COLO829 (cell line): ENCODE measurements at places on chromosomes 2 and 18.

GRCh38 chr18:51211552-51211951 is 14.1 kb upstream of the MEX3C start:
- peak; percentile 92 for DNase-seq

DNA sequence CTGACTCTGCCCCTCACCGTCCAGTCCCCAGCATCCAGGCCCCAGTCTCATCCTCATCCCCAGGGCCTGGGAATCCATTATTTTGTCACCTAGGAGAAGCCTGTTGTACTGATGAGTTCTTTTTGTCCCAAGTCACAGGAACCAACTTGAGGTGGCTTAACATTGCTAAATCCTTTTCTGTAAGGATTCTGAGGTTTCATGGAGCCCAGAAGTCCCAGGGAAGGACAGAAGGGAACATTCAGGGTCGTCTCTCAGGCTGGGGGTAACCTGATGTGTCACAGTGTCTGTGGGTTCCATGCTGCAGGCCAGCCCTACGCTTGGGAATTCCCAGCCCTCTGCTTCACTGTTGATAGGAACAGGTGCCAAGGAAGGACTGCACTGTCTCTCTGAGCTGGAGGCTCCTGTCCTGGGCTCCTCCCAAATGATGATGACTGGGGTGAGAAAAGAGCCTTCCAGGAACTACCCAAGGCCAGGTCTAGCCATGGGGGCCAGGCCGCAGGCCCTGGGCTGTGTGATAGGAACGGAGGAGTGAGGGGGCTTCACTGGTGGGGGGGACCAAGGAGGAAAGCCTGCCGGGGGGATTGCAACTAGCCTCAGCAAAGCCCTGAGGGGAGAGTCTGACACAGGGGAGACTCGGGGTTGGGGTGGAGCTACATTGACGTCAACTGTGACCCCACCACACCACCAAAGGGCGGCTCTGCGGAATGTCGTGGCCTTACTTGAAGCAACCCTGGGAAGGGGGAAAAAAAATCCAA is 145.7 kb downstream of the SMAD7 start:
- no peak for DNase-seq

- no peak for DNase-seq
Observed at GRCh38 chr2:27843992-27844391, 46.2 kb downstream of the RBKS start.

- DNase-seq: no peak
Observed at GRCh38 chr2:109280804-109281203, 151.8 kb downstream of the SH3RF3 start.

GRCh38 chr2:230900336-230900995 is 24.6 kb downstream of the GPR55 start:
- no peak for DNase-seq

DNA sequence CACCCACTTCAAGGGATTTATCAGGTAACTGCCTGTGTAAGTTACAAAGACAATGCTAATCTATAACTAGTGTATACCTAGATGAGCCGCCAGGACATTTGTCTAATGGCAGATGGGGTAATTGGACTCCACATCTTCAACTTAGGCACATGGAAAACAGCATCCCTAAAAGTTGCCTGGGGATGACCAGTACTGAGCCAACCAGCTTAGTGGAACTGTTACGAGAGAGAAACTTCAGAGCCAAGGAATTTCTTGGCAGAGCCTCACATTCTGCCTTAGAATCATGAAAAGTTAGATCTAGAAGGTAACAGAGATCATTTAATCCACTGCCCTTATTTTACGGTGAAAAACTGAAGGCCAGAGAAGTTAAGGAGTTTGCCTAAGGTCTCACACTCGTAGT is 15.5 kb upstream of the CLASP1 start:
- no peak for DNase-seq

DNA sequence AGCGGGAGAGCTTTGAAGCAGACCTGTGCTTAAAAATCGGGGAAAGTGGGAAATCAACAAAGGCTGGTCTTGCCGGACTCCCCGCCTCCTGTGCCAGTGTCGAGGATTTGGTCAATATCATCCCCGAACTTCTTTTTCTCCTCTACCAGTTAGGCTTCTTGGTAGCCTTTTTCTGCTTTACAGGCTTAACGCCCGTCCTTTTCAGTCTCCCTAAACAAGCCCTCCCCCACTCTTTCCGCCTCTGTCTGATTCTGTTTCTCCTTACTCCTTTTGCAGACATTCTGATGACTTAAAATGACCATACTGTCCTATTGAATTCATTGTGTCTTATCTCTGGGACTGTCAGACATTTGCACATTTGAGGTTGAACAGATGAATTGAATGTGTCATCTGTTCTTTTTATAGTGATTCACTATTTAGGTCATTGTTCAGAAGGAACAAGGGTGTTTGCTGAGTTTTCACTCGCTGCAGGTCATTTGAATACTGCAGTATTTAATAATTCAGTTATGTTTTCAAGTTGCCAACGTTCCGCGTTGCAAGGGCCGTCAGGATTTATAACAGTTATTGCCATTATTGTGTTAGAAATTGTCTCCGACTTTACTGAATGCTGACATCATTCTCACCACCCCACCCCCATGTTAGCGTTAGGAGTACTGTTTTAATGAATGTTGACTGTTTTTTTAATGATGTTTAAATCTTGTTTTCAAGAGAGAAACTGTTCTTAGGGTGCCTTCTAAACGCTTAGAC is 1.1 kb downstream of the ITGAV start:
- peak; percentile 39 for DNase-seq

DNA sequence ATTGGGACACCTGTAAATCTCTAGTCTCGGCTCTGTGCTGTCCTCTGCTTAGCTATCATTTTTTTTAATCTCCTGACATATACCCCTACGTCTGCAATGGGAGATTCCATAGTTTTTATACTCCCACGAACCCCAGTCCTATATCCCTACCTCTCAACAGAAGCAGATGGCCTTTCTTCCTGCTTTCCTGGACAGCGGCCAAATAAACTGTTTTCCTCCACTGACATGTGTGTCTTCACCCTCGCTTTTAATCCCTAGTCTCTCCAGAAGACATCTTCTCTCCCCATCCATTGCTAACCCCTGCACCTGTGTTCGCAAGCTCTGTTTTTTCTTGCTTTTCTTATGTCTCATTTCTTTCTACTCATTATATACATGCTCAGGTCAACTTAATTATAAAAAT is 395.4 kb downstream of the EPHA4 start:
- no peak for DNase-seq

- no peak for DNase-seq
Observed at GRCh38 chr2:134253117-134253704, 661 bp upstream of the MGAT5 start.

GRCh38 chr2:61737841-61738240 is 116.0 kb downstream of the FAM161A start:
- no peak for DNase-seq

DNA sequence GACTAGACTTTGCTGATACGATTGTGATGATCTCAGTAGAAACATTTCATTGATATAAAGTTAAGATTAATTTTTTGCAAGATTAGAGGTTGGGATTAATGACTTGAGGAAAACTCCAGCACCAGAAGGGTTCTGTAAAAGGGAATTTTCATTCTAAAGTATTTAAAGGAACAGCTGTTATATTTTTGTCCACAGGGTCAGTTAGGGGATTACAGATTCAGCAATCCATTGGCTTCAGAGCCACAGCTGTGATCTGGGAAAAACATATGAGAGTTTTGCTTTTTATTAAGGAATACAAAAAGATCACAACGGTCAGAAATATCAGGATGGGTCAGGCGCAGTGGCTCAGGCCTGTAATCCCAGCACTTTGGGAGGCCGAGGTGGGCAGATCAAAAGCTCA is 19.6 kb upstream of the REV1 start:
- no peak for DNase-seq

DNA sequence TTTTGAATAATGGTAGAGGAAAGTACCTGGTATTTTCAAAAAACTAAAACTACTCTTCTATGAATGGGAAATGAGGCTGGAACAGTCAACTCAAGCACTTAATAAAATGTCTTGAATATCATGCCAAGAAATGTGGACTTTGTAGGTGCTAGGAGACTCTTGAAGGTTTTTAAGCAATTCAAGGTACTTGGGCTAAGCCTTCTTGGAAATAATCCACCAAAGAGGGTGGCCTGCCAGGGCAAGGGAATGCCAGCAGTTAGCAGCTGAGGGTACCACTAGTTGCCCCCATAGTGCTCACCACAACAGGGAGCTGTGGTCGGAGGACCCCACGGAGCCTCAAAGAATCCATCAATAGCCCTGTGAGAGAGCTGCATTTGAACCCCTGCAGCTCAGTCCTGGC is 14.6 kb upstream of the ACYP2 start:
- no peak for DNase-seq

- DNase-seq: no peak
Observed at GRCh38 chr2:31221544-31221943, 4.2 kb upstream of the CAPN14 start.

DNA sequence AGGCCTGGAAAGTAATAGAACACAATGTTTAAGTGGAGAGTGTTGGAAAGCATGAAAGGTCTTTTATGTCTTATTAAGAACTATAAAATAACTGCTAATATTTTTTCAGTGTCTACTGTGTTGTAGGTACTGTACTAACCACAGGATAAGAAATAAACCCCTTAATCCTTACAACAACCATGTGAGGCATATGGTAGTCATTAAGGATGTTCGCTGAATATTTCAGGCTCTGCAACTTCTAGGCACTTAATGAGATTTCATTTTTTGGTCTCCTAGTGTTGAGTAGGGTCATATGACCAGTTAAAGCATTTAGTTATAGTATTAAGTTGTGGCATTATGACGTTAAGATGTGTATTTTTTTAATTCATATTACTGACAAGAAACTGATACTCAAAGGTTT is 346.6 kb upstream of the KCNH7 start:
- DNase-seq: no peak

- no peak for DNase-seq
Observed at GRCh38 chr2:22406625-22407024, 978.4 kb upstream of the KLHL29 start.

DNA sequence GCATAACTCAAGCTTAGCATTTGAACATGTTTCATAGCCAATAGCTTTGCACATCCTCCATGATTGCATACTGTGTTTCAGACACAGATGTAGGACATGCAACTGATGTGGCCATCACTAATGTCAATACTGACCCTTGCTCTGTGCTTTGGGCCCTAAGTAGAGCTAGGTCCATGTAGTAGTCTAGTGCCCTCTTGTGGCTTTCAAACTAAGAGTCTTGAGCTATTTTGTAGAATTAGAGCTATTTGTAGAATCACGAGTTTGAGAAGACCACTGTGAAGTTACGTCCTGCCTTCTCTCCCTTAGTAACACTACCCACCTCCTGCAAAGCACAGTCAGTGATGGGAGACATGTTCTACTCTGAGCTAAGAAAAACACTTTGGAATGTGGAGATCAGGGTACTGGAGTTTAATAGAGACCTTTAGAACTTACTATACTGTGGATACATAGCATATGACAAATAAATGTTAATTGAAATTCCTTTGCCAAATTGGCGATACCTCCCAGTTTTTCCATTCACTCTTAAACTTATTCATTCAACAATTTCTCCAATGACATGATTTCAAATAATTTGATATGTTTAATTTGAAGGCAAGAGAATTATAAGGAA is 306.5 kb upstream of the TNP1 start:
- peak; percentile 21 for DNase-seq

GRCh38 chr2:201931475-201931874 is 102.2 kb upstream of the FZD7 start:
- peak; percentile 40 for DNase-seq

GRCh38 chr2:105057005-105057404 is 19.1 kb downstream of the MRPS9 start:
- no peak for DNase-seq

- no peak for DNase-seq
Observed at GRCh38 chr2:12867631-12868287, 151.0 kb downstream of the TRIB2 start.

DNA sequence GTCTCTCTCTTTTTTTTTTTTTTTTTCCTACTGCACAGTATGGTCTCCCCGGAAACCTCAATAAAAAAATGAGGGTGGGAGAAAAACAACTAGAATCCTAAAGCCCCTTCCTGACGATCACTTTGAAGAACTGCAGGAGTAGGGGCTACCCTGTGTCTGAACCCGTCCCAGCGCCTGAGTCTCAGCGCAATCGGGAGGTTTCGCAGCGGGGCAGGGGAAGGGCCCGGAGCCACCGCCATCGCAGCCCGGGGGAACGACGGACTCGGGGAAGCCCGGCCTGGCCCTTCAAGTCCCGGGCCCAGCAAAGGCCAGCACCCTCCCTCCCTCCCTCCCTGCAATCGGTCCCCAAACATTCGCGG is 411 bp downstream of the NARS1 start:
- no peak for DNase-seq

DNA sequence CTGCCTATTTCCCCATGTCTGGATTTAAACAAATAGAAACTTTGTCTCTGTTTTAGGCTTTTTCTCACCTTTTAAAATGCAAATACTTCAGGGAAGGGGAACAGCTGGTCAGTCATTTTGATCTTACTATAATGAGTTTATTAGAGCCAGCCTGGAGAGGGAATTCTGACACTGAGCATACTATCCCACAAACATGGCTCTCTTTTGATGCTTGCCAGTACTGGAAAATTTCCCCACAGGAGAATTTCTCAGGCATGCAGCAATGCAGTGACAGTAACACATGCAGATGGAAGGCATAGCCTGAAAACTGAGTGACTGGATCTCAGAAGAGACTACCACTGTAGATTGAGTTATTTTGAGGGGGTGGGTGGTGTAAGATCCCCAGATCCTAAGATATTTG is 974.3 kb upstream of the CELF4 start:
- no peak for DNase-seq

DNA sequence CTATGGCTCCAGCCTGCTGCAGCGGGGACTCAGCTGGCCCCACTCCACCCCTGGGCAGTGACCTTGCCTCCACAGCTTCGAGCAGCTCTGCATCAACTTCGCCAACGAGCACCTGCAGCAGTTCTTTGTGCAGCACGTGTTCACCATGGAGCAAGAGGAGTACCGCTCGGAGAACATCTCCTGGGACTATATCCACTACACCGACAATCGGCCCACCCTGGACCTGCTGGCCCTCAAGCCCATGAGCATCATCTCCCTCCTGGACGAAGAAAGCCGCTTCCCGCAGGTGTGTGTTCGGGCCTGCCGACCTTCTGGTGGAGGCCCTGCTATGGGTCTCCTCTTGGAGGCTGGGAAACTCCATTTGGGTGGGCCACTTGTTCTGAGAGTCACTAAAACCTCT is 48.6 kb downstream of the MYO7B start:
- DNase-seq: no peak

DNA sequence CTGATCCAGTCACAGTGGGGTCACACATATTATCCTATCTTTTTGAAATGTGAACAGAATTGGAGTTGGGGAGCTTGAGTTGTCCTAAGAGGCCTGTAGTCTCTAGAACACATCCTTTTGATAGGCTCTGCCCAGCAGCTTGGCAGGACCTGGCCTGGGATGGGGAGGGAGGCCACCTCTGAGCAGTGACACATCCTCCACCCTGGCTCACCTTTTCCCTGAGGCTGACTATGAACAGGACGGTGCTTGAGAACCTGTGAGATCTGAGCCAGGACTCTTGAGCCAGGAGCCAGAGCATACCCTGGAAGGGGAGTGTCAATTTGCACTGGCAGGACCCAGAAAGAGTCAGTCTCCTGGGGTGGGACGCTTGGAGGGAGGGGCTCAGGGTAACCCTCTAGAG is 17.7 kb upstream of the ATP6V1B1 start:
- no peak for DNase-seq

- DNase-seq: no peak
Observed at GRCh38 chr2:118010473-118010872, 3.4 kb downstream of the CCDC93 start.

GRCh38 chr2:133012847-133013734 is 343.1 kb upstream of the LYPD1 start:
- DNase-seq: no peak
